ENCODE measurements at places on chromosomes 11 and 22.

GRCh38 chr11:62103986-62104385 lies 19.8 kb upstream of the INCENP start:
- DNase-seq: no peak

GRCh38 chr11:41851743-41852142 lies 392.3 kb upstream of the LRRC4C start:
- DNase-seq: no peak

DNA sequence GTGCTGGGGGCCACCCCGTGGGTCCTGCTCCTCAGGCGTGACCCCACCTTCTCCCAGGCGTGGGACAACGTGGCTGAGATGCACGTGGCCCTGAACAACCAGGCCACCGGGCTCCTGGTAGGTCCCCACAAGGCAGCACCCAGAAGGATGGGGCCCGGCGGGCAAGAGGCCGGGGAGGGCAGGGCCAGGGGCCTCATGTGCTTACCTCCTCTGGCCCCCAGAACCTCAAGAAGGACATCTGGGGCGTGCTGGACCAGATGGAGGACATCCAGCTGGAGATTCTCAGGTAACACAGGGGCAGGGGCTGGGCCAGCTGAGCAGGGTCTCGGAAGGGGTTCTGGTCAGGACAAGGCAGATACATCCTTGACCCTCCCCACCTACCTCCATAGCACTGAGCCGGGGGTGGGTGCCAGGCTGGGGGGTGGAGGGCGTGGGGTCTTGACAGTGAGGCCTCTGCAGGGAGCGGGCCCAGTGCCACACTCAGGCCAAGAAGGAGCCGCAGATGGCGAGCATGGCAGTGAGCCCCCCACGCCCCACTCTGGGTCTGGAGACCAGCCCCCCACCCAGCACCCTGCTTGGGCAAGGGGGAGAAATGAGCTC lies 186.3 kb downstream of the IGLL1 start:
- no peak for DNase-seq

GRCh38 chr11:127485541-127485940 lies 485.0 kb upstream of the KIRREL3 start:
- no peak for DNase-seq

DNA sequence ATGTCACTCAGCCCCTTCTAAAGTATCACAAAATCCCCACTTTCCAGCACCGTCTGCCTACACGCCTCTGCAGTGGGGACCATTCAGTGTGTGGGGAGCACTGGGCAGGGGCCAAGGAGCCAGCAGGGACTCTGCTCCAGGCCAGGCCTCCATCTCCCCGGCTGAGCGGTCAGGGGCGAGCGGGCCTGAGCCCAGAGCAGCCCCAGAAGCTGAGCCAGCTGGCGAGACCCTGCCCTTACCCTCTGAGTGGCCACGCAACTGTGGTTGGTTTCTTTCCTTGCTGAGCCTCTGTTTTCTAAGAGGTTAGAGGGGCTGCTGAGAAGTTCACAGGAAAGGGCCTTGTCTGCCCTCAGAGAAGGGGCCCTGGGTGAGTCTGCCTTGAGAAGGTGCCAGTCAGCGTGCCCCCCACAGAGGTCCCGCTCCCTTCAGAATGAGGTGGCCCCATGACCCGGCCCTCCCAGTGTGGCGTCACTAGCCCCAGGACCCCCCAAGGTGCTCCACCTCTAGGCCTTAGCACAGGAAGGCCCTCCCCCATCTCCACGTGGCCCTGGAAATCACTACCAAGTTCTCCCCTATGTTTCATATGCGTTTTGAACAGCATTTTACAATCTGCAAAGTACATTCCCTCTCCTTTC lies 46.9 kb downstream of the WNT11 start:
- DNase-seq: no peak

DNA sequence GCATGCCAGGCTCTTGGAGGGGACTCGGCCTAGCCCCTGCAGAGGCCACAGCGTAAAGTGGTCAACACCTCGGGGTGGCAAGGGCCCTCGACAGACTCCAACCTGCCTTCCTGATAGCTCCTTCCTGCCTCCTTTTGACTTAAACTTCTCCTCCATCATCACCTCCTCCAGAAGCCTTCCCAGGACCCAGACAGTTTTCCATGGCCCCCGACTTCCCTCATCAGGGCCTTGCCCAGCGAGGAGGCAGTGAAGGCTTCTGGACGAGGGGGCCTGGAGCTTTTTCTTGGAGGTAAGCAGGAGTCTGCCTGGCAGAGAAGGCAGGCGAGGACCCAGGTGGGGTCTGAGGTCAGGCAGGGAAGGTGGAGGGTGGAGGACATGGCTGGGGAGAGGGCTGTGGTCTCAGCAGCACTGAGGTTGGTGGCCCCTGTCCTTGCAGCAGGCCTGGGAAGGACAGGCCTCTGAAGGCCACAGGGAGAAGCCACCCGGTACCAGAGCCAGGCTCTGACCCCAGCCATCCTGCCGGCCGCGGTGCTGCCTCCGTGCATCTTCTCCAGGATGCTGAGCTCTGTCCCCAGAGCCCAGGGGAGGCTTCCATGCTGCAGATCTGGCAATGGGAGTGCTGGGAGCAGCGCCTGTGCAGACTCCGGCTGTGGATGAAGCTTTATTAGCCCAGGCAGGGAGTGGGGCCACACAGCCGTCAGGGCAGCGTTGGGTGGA lies 81.4 kb downstream of the WNT7B start:
- no peak for DNase-seq

GRCh38 chr11:76603202-76603601 lies 67.3 kb downstream of the LRRC32 start:
- no peak for DNase-seq

DNA sequence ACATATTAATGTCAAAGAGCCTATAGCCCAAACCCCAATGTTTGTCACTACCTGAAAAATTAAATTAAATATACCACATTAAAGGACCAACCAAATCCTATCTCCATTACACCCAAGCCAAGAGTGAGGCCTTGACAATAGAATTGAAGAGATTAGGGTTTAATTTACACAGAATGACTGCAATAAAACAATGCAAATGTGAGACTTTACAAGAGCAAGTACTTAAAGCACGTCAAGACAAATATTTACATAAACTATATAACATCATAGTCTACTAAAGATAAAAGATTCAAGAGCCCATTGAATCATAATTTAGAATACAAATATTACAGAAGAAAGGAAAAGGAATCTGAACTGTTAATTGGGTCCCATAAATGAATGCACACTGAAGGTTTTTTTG lies 85.6 kb downstream of the CADM1 start:
- DNase-seq: no peak

Measured in hematopoietic multipotent progenitor cell treated with erythropoietin and hydrocortisone succinate and interleukin-3 and kit ligand, for 6 days (in vitro differentiated cells).